Activated naive CD8-positive, alpha-beta T cell treated with anti-CD3 and anti-CD28 coated beads, Interleukin-2, amount 10 ng/mL, durations not matched to agents 7 days and 5 days (primary cell): ENCODE measurements at places on chromosomes 12 and 14. TPM values are rescaled to one million over a fixed set of nuclear protein-coding genes. Genes with fewer than 3 reads are reported as not detected.

The PPP1R36 gene
- 0.28 TPM for total RNA-seq

DNA sequence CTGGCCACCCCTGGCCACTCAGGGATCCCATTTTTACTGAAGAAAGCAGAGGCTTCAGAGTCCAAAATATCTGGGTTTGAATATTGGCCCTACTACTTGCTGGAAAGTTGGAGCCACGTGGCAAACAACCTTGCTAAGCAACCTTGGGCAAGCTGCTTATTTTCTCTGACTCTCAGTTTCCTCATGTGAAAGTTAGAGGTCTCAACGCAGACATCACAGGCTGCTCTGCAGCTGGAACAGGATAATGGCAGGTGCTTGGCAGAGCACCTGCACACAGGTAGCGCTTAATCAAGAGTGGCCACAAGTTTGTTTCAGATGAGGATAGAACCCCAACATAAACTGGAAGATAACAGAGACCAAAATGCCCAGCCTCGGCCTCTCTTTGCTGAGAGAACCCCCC lies 28.1 kb upstream of the CCND2 start:
- H3K4me1 ChIP-seq: peaks cover 8% of the 10 kb centered on the region
- H3K36me3 ChIP-seq: peaks cover 2% of the 10 kb centered on the region
- no peak overlapping the region for H3K27ac ChIP-seq
- H3K4me3 ChIP-seq: no peak overlapping the region
- H3K27me3 ChIP-seq: peaks cover 5% of the 10 kb centered on the region
- DNase-seq: no peak

- H3K27ac ChIP-seq: no peak overlapping the region
- no peaks in the 10 kb centered on the region for H3K4me1 ChIP-seq
- H3K36me3 ChIP-seq: no peaks in the 10 kb centered on the region
- DNase-seq: no peak
Observed at GRCh38 chr12:23671881-23672280, 277.6 kb downstream of the SOX5 start.

The CD9 gene
- 8.8 TPM for total RNA-seq

The EXOC3L4 gene
- total RNA-seq: not detected

DNA sequence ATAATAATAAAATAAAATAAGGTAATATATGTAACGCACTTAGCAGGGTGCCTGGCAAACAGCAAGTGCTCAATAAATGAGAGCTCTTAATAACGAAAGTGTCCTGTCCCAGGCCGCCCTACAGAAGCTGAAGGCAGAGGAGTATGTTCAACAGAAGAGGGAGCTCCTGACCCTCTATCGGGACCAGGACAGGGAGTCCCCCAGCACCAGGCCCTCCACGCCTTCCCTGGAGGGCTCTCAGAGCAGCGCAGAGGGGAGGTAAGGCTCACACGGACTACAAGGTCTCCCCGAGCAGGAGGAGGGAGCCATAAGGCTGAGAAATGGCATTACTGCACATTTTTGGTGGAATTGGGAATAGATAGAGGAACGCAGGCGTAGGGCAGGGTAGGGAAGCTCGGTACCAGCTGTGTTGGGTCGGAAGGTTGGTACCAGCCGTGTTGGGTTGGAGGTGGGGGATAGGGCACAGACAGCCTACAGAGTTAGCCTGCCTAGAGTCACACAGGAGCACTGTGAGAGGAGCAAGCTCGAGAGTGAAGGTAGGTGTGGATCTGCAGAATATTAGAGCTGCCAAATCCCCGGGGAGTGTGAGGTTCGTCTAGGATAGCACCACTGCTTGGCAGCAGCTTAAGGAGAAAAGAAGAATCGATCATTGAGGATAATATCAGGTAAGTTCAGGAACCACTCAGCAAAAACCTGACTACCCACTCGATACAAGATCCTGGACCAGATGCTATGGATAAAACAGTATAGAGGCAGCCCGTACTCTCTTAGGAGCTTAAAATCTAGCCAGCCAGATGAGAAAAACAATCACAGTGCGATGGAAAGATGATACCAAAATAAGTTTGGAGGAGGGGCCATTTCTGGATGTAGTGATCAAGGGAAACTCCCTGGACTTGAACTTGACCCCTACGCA lies 15.3 kb downstream of the TNFRSF1A start:
- no peak overlapping the region for H3K4me3 ChIP-seq
- peaks cover 39% of the 10 kb centered on the region for H3K4me1 ChIP-seq
- no peaks in the 10 kb centered on the region for H3K27me3 ChIP-seq
- H3K27ac ChIP-seq: peak overlapping the region; percentile 2
